ENCODE measurements at places on chromosomes 12 and 14.

- DNase-seq, result no peak
Observed at GRCh38 chr12:122982963-122983788, 2.7 kb downstream of the ARL6IP4 start.

GRCh38 chr12:94289461-94290312, 141.3 kb downstream of the PLXNC1 start:
- DNase-seq, result peak; percentile 11

DNA sequence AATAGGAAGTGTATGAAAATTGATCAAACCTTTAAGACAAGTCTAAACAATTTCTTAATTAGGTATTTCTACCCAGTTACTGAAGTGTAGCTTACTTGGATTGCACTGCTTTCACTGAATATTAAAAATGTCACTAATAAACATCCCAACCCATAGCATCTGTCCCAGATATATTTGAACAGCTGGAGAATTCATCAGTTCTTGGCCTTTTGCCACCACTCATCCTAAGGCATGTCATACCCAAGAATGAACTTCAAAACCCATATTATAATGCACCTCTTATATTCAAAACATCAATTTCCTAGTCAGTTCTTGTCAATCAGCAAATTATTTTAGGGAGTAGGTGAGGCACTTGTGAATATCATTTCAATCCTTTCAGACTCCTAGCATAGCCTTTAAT, 392.3 kb downstream of the PAWR start:
- no peak for DNase-seq

DNA sequence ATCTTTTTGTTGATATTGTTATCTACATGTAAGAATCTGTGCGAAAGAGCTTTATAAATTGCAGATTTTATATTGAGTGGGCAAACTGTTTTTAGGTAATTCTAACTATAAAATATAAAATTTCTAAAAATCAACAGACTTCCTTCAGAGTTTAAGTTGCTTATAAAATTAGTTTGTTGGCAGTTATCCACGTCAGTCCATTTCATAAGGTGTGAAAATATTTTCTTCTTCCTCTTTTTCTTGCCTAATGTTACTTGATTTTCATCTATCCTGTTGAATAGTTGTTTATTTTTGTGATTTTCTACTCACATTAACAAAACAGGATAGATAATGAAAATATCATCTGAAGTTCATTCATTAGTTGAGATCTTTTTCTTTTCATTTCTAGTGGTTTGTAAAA, 58.0 kb downstream of the RASSF8 start:
- no peak for DNase-seq
